Islet precursor cell (in vitro differentiated cells): ENCODE measurements at places on chromosomes 1 and 21.

- no peak for DNase-seq
Observed at GRCh38 chr1:170803711-170804110, 131.6 kb upstream of the MROH9 start.

- no peak for DNase-seq
Observed at GRCh38 chr1:201296352-201296751, 13.0 kb downstream of the PKP1 start.

- DNase-seq: peak; percentile 73
Observed at GRCh38 chr1:41713557-41714327, 205.0 kb downstream of the HIVEP3 start.

DNA sequence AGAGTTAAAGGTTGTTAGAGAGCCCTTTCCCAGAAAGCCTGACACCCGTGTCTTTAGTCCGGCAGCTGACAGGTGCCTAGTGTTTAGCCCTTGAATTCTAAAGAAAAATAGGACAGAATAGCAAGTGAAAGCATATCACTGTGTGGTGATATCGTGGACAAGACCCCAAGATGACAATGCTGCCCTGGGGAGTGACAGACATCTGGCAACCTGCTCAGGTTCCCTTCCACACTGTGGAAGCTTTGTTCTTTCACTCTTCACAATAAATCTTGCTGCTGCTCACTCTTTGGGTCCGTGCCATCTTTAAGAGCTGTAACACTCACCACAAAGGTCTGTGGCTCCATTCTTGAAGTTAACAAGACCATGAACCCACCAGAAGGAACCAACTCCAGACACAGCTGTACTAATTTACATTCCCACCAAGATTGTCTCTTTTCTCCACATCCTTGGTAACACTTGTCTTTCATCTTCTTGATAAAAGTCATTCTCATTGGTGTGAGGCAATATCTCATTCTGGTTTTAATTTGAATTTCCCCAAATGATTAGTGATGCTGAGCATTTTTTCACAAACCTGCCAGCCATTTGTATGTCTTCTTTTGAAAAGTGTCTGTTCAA is 107.6 kb upstream of the SGIP1 start:
- DNase-seq: no peak

GRCh38 chr1:216826214-216826613 is 103.0 kb upstream of the ESRRG start:
- no peak for DNase-seq

- peak; percentile 48 for DNase-seq
Observed at GRCh38 chr1:24443241-24443656, 27.6 kb downstream of the NIPAL3 start.
